Inflammatory macrophage treated with lipopolysaccharide for 1 hour (primary cell): ENCODE measurements at places on chromosomes 2 and 18.

DNA sequence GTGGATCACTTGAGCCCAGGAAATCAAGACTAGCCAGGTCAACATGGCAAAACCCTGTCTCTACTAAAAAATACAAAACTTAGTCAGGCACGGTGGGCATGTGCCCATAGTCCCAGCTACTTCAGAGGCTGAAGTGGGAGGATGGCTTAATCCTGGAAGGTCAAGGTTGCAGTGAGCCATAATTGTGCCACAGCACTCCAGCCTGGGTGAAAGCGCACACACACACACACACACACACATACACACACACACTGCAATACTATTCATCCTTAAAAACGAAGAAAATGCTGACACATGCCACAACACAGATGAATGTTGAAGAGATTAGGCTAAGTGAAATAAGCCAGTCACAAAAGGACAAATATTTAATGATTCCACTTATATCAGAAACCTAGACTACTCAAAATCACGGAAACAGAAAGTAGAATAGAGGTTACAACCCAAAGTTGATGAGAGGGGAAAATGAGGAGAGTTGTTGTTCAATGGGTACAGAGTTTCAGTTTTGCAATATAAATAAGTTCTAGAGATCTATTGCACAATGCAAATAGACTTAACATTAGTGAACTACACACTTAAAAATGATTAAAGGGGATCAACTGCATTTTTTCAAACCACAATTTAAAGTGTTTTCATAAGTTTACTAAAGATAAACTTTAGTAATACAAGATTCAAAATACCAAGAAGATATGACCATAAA, 114.5 kb downstream of the USP34 start:
- DNase-seq, result peak; percentile 34

DNA sequence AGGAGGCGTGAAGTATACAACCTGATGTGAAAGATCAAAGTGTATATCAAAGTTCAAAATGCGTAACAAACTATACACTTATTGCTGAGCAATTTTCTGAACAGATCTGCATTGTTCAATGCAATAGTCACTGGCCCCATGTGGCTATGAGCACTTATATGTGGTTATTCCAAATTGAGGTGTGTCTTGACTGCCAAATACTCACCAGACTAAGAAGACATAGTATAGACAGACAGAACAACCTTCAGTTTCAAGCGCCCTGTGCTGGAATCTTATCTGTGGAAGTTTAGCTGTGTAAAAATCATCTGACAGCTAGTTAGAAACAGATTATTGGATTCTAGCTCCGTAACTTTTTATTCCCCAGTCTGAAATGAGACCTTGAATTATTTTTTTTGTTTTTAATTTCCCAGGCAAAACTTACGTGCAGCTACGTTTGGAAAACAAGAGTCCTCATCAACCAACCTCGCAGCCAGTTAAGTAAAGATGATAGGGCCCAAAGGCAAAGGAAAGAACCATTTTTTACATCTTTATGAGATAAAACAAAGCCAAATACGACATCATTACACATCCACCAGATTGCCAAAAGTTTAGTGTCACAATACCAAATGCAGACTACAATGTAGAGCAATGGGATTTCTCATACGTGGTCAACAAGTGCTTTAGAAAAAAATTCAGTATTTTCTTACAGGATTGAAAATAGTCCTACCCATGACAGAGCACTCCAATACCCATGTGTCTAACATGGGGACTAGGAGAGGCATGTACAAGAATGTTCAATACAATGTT, 37.2 kb downstream of the MBOAT2 start:
- no peak for DNase-seq

GRCh38 chr18:74760026-74760425, 162.4 kb downstream of the ZNF407 start:
- DNase-seq, result no peak

DNA sequence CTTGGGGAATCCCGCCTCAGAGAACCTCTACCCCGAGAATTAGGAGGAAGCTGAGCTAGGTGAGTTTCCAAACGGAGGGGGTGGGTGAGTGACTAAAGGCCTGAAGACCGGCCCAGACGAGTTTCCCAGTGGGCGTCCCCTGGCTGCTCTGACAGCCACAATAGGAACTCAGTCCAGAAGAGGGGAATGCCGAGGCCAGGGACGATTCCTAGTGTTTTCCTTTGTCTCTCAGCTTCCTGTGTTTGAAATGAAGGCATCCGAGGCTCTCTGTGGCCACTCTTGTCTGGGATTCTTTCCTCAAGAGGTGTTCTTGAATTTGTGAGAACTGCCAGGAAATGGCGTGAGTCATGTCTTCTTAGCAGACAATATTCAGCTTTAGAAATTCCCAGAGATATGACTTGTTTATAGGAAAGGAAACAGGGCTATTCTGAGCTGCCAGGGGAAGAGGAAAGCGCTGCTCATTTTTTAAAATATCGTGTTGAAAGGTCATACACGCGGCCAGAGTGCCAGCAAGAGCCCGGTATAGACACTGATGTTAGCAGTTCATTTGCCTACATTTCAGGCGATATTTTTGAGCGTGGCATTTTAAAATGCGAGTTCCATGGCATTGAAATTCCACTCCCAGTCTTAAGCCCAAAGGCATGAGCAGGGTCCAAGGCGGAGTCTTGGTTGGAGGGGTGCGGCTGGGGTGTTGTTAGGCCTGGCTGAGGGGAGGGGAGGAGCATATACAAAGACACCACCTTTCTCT, 169.1 kb upstream of the KLF7 start:
- DNase-seq, result peak; percentile 99

- DNase-seq, result no peak
Observed at GRCh38 chr2:232882085-232882484, 12.0 kb downstream of the SNORC start.

GRCh38 chr18:70382992-70383717, 94.3 kb downstream of the SOCS6 start:
- DNase-seq, result no peak

DNA sequence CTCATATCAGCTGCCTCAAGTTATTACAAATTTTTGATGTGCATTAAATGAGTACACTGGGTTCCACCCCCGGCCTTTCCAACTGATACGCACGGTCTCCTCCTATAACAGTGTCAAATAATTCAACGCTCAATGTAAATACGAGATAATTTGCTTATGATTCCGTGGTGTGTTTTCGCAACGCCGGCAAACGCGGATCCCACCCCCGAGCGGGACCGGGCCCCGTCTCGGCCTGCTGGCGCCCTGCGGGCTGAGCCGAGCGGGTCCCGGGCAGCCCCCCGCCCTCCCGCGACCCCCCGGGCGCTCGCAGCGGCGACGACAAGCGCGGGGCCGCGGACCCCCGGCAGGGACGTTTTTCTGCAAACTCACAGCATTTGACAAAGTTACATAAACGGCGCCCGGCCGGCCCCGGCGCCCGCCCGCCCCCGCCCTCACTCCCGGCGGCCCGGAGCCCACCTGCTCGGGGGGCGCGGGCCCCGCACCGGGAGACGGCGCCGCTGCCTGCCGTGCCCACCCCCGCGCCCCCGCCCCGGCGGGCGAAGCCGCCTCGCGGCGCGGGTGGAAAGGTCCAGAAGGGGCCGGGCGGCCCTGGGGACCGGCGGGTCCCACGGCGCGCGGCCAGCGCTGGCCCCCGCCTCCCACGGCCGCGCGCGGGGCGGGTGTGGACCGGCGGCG, 762 bp downstream of the HDAC4 start:
- peak; percentile 18 for DNase-seq

DNA sequence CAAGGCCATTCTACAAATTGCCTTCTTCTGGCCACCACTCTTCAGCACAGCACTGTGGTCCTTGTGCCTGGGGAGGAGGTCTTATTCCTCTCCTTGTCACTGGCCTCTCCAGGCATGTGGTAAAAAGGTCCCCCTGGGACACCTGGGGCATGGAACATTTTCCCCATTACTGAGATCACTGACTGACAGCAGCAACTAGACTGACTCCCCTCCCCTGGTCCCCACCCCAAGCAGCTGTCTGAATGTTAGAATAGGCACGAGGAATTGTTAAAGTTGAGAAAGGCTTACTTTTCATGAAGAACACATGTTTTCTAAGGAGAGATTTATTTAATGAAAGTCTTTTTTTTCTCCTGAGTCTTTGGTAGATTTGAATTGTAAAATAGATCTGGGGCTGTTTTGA, 39.5 kb upstream of the RTN4 start:
- no peak for DNase-seq

DNA sequence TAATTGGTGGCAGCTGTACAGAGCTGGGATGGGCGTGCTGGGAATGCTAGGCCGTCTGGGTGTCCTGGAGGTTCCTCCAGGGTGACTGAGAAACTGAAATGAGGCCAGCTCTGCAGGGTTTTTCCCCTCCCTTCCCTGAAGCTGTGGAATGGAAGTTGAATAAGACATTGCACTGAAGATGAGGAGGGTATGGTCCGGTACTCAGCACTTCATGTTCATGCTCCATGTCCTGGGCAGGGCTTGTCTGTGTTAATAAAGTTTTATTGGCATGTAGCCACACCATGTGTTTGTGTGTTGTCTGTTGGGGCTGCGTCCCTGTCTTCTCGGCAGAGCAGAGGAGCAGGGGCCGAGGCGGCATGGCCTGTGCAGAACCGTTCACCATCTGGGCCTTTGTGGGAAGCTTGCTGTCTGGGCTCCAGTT, 154.0 kb downstream of the LDLRAD4 start:
- DNase-seq, result no peak

DNA sequence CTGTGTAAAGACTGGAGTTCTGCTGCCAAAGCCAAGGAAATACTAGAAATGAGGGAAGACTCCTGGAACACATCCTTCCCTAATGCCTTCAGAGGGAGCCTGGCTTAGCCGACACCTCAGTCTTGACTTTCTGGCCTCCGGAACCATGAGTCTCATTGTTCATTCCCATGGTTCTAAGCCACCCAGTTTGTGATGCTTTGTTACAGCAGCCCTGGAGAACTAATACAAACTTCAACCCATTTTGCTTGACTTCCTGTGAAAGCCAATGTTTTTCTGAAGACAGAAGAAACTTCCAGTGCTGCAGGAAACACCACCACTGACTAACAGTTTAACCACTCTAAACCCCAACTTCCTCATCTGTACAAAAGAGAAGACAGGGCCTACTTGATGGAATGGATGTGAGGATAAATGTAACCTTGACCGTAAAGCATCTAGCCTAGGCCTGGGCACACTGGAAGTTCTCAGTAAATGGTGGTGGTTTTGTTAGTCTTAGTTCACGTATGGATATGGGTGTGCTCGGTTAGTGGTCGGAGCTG, 85.9 kb upstream of the RFX8 start:
- DNase-seq, result peak; percentile 56

DNA sequence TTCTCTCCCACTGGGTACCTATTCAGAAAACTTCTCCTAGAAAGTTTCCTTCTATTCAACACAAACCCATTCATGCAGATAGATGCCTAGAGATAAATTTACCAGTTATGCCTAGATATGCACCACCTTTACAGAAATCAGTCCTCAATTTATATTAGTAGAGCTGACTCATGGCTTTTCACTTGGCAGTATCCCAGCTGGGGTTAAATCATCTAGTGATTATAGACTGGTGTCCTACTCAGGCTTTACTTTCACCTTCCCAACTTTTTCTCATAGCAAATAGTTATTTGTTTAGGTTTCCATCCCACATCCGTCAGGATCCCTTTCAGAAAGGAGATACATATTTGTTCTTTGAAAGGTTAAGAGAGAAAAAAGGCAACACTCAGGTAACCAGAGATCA, 124.5 kb downstream of the AQP4 start:
- no peak for DNase-seq

- DNase-seq, result no peak
Observed at GRCh38 chr18:74724186-74724585, 126.5 kb downstream of the ZNF407 start.

GRCh38 chr18:24006712-24007313, 7.7 kb upstream of the TTC39C start:
- DNase-seq, result no peak

- no peak for DNase-seq
Observed at GRCh38 chr2:119311371-119311770, 55.3 kb downstream of the C2orf76 start.

DNA sequence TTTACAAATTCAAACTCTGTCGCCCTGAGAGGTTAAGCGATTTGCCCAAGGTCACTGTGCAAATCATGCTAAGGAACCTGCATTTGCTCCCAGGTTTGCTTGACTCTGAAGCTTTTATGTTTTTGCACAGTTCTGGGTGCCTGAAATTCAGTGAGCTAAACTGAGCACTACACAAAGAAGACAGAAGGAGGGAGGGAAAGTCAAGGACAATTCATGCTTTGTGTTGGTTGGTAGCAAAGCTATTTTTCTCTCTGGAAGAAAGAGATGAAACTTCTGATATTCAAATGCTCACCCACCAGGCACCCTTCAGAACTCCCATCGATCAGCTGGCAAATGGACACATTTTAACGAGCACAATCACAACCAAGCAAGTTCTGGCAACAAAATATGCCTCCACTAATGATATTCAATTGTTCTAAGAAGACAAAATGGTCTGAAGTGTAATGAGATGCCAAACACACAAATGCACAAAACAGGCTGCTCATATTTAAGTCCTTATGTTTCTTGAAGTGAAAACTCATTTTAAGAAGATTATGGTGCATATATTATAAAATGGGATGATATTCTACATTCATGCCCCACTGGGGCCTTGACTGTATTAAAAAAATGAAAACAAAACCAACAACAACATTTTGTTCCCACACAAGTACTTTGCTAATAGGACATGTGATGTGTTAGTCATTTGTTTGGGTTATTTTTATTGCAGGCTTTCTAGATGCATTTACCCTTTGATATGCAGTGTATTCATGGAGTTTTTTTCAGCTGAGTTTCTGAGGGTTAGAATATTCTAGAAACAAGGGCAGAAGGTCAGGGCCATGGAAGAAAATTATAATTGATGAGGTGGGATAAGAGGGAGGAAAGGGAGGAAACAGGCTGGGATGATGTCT, 445.6 kb upstream of the CELF4 start:
- DNase-seq, result no peak

GRCh38 chr2:182767578-182767977, 51.5 kb downstream of the DNAJC10 start:
- no peak for DNase-seq

GRCh38 chr2:31440764-31441163, 26.2 kb upstream of the XDH start:
- no peak for DNase-seq

- no peak for DNase-seq
Observed at GRCh38 chr2:207012461-207012860, 73.1 kb downstream of the CPO start.

DNA sequence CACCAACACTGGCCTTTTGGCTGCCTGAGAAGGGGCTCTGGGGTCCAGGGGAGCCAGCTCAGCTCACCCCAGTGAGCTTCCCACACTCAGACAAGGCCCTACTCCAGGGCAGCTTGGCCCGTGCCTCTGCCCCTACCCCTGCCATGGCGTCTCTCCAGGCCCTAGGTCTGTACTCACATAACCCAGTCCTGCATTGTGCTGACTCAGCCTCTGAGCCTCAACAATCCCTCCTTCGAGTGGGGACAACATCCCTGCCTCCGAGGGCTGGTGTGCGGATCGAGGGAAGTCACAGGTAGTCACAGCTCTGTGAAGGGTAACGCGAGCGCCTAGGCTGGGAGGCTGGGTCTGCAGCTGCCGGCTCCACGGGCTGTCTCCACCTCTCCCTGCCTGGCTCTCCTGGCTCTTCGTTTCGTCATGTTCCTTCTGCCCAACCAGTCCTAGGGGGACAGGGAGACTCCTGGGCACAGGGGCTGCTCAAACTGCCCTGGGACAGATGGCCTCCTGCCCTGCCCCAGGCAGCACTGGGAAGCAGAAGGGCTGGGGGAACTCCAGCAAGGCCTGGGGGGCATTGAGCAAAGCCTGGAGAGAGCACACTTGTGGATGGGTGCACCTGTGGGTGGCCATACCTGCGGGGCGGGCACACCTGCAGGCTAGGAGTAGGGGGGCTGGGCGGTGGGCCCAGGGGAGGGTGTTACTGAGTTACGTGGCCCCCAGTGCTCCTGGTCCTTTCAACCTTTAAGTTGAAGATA, 74.6 kb downstream of the RRM2 start:
- no peak for DNase-seq
